ENCODE measurements at places on chromosomes 2 and 18.

GRCh38 chr2:650343-651310 lies 26.6 kb downstream of the TMEM18 start:
- no peak for DNase-seq

- no peak for DNase-seq
Observed at GRCh38 chr18:13579874-13580273, 146.5 kb downstream of the FAM210A start.

DNA sequence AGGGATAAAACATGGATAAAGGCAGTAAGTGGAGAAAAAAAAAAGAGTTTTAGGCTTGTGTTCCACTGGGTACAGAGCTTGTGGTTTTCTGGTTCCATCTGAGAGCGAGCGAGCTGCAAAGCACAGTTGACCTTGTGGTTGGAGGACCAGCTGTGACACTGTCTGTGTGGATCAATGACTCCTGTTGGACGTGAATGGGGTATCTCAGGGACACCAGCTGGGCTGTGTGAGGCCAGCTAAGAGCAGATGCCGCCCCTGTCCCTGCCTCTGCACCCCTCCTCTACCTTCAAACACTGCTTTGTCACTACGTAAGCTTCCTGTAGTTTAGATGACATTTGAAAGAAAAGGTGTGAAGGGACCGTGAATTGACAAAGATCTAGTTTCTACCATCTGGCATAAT lies 67.8 kb downstream of the QPCT start:
- no peak for DNase-seq

DNA sequence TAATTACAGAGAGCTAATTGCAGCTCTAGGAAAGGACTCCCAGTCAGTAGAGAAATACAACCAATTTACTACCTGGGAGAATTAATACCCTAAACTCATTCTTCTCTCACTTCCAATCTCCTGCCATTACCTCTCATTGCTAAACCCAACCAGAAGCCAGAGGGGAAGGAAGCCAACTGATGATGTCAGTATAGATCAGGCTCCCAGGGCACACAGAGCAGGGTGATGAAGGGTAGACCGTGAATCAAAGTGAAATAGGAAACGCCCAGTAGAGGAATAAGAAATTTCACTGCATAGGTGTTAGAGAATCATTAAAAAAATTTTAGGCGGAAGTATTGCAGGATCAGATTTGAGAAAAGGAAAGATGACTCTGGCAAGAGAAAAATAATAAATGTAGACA lies 456.8 kb upstream of the NXPH2 start:
- DNase-seq, result no peak

DNA sequence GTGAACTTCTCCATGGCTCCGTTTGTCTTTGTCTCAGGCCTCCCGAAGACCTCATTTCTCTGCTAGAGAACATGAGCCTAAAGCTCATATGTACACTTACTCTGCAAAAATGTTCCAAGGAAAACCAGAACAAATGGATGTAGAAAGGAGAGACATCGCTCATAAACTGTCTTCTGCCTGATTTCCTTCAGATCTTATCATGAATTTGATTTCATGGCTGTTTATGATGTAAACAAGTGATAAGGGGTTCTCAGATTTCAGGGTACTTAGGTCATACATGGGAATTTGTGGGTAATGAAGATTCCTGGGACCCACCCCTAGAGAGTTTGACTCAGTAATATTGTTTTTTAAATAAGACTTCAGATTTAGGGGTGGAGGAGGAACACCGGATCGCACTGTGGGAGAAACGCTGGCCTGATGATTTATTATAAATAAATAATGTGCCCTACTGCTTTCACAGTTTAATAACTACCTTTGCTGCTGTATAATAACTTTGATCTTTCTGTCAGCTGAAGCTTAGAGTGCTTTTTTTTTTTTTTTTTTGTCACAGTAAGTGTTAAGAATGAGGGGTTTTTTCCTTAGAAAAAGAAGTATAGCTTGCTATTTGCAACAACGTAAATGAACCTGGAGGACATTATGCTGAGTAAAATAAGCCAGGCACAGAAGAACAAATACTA lies 14.9 kb downstream of the AOX1 start:
- no peak for DNase-seq

- DNase-seq, result no peak
Observed at GRCh38 chr2:69535817-69536241, 98.6 kb upstream of the NFU1 start.

- no peak for DNase-seq
Observed at GRCh38 chr2:118459426-118459825, 371.2 kb downstream of the INSIG2 start.

DNA sequence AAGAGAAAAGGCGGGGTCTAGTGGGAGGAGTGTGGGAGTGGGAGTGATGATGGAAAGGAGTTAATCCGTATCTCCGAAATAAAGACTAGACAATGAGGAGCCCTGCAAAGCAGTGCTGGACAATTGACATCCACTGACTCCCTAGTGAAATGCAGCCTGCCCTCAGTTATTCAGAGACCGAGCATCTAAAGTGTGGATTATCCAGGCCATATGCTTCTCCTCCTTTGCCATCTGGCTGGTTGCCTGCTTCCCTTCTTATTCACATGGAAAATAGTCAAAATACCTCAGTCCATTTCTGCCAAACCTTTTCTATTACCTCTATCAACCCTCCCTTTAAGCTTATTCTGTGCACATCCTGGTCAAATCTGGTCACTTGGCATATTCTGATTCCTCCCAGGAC lies 288.8 kb upstream of the SIX3 start:
- DNase-seq, result no peak

GRCh38 chr2:219672406-219672805 lies 45.0 kb downstream of the SLC4A3 start:
- DNase-seq, result no peak

- peak; percentile 46 for DNase-seq
Observed at GRCh38 chr18:13176847-13177246, 41.7 kb upstream of the LDLRAD4 start.

DNA sequence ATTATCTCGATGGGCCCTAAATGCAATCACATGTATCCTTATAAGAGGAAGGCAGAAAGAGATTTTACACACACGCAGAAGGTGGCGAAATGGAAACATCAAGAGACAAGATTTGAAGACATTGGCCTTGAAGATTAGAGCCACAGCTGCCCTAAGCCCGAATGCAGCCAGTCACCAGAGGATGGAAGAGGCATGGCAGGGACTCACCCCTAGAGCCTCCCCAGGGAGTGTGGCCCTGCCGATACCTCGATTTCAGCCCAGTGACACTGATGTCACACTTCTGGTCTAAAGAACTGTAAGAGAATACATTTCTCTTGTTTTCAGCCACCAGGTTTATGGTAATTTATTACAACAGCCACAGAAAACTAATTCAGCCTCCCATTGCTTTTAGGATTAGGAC lies 17.4 kb downstream of the TTC39C start:
- no peak for DNase-seq

DNA sequence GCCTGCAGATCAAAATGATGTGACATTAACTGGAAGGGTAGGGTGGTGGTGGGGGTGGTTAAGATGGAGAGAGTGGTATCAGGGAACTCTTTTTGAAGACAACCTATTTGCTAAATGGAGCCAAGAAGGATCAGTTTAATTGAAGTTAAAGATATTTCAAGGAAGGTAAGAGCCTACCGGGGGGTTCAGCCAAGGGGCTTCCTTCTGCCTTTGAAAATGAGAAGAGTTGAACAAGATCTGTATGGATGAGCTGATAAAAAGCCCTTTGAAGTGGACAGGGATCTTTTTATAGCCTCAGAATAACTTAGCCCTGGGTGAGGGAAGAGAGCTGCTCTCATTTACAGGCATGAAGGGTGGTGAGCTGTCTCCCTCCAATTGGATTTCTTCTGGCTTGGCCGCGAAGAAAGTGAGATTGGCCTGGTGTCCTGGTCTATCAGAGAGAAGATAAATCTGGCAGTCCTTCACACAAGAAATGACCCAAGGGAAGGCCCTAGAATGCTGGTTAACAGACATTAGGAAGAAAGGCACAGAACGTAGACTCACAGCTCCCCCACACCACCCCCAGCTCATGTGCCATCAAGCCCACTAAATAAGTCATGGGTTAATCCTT lies 439.8 kb downstream of the TNS1 start:
- no peak for DNase-seq

- peak; percentile 36 for DNase-seq
Observed at GRCh38 chr2:70789304-70790135, 923 bp downstream of the FIGLA start.

GRCh38 chr2:38269421-38269820 lies 107.7 kb downstream of the ATL2 start:
- DNase-seq, result no peak

DNA sequence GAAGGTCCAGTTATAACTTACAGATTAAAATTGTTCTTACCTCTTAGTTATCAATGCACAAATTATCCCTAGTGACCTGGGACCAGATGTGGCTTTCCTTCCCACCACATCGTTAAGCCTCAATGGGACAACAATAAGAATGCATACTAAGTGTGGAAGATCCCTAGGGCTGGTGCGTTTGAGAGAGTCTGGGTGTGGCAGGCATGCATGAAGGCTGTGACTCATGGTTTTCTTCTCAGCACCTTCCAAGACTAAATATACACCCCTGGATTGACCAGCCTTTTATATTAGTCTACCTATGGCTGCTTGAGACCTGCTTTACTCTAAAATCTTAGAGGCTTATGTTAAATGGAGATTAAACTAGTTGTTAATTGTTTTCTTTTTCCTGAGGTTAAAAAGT lies 261.7 kb upstream of the SLC14A2 start:
- no peak for DNase-seq

DNA sequence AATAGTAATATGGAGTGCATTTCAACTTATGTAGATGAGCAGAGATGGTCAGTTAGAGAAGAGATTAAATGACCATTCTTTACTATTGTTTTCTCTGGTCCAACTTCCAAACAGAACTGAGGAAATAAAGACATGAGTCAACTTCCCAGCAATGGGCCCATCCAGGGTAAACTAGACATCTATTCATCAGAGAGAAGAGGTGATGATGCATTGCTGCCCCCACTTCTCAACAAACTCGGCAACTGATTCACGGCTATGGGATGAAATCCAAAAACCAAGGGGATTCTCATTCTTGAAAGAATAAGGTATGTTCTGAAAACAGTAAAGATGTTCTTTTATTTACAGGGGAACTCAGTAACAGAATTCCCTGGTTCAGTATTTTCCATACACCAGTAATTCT lies 190.7 kb downstream of the RDH14 start:
- DNase-seq, result no peak
